ENCODE measurements at places on chromosomes 12 and 14. TPM values are rescaled to one million over a fixed set of nuclear protein-coding genes. Genes with fewer than 3 reads are reported as not detected.

Gene GSC
- total RNA-seq = 0.55 TPM

Gene PMCH
- not detected for total RNA-seq

Gene HRK
- total RNA-seq = 0.43 TPM

Gene RAD51AP1
- 17.8 TPM for total RNA-seq

Gene RAB15
- total RNA-seq = 17.7 TPM

Gene B4GALNT1
- 37.8 TPM for total RNA-seq

Gene PAPOLA
- 96.8 TPM for total RNA-seq

All from A549 treated with RU486 at 1 μM for 4 hours (cell line).